ENCODE measurements at places on chromosomes 12 and 14.

DNA sequence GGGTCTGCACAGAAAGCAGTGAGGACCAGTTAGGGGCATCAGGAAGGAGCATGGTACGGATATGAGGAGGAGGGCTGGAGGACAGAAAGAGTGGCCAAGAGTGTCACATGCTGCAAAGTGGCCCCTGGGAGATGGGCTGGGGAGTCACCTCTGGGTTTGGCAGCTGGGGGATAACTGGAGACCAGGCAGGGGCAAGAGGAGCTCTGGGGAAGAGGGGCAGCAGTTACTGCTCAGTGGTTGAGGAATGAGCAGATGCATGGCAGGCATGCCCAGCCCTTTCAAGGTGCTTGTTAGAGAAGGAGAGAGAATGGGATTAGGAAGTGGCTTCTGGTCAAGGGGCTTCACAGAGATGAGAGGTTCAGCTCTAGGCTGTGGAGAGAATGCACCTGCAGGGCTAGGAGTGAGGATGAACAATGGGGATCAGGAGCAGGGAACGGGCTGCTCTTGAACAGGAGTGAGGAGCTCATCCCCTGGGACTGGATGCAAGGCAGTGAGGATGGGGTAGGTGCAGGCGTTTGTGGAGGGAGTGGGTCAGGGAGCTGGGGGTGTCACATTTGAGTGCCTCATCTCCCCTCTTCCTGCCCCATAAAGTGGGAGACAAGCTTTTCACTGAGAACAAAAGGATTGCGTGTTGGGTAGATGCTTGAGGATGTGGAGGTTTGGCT, 127.5 kb downstream of the PAPOLA start:
- no peak for DNase-seq

- DNase-seq: no peak
These were observed 8.1 kb downstream of the GPR84 start for GRCh38 chr12:54356228-54356627.

DNA sequence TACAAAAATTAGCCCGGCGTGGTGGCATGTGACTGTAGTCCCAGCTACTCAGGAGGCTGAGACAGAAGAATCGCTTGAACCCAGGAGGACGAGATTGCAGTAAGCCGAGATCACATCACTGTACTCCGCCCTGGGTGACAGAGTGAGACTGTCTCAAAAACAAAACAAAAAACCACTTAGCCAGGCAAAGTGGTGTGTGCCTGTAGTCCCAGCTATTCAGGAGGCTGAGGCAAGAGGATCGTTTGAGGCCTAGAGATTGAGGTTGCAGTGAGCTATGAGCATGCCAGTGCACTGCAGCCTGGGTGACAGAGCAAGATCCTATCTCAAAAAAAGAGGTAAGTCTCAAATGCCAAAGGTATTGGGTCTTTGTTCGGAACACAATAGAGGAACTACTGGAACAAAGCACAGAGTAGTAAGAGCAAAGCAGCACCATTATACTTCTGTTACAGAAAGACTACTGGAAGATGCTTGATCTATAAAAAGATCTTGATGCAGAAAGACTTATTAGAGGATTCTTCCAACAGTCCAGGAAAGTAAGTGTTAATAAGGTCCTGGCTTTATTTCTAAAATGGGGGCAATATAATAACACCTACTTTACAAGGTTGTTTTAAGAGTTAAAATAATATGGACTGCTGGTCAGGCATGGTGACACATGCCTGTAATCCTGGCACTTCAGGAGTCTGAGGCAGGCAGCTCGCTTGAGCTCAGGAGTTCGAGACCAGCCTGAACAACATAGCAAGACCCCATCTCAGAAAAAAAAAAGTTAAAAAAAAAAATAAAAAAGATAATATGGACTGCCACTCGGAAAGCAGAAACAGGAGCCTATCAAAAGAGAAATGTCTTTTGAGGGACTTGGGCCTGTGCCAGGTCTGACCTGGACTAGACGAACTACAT, 29.9 kb downstream of the BTBD7 start:
- no peak for DNase-seq

DNA sequence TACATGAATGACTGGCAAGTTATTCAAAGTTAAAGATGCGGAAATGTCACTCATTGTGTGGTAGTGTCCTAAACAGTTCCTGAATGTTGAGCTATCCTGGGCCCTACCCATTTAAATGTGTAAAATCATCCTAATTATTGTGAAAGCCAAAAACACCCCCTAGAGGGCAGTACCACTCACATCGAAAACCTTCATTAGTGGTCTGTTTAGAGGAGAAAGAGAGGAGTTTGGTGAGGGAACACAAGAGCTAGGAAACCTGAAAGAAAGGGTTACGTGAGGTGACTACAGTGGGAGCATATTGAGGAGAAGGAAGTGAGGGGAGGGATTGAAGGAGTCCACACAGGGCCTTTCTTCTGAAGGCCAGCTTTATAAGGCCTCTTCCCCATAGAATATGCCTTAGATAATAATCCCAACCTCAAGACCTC, 2.5 kb upstream of the TEP1 start:
- DNase-seq: no peak

GRCh38 chr12:53735556-53735955, 8.3 kb upstream of the CALCOCO1 start:
- no peak for DNase-seq

DNA sequence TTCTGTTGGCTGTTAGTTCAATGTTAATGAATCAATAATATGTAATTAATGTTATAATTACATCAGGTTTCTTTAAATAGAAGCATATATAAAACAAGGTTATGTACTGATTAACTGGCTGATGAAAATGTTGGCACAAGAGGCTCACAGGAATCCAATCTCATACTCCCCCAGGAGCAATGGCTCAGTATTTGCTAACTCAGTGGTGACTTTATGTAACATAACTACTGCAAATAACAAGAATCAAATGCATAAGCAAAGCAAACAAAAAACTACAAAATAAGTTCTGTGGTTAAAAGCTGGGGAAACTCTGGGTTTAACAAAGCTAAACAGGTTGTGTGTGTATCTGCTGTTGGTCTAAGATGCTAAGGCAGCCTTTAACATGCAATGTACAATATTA, 27.7 kb upstream of the BBS10 start:
- DNase-seq: no peak

- DNase-seq: no peak
These were observed 4.1 kb downstream of the CLMN start for GRCh38 chr14:95315579-95315978.

DNA sequence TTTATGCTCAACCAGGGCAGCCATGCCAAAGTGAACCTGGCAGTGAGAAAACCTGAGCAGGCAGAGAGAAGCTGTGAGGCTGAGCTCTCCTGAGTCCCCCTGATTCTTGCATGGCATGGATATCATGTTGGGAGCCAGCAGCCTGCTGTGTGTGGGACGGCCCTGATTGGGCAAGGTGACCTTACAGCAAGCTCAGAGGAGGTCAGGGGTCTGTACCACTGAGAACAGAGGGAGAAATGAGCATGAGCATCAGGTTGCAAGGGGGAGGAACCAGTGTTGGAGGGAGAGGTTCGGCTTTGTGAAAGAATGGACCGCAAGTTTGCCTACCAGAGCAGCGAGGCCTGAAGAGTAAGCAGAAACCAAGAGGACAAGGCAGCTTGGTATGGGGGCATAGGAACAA, 59.1 kb upstream of the PTGR2 start:
- no peak for DNase-seq

DNA sequence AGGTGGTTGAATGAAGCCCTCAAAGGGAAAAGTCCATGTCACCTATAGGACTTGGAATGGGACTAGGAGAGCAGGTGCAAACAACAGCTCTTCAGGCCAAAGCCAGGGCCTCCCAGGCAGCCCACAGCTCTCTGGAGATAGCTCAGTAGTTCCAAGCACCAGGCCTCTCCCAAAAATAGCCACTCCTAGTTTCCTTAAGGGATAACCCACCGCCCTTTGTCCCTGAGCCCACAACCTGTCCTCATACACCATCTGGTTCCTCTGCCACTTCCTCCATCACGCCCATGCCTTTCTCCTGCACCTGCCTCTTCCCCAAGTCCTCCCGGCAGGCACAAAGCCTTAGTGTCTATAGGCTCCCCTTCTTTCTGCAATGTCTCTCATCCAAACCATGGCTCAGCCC, 2.1 kb downstream of the RAB15 start:
- no peak for DNase-seq

DNA sequence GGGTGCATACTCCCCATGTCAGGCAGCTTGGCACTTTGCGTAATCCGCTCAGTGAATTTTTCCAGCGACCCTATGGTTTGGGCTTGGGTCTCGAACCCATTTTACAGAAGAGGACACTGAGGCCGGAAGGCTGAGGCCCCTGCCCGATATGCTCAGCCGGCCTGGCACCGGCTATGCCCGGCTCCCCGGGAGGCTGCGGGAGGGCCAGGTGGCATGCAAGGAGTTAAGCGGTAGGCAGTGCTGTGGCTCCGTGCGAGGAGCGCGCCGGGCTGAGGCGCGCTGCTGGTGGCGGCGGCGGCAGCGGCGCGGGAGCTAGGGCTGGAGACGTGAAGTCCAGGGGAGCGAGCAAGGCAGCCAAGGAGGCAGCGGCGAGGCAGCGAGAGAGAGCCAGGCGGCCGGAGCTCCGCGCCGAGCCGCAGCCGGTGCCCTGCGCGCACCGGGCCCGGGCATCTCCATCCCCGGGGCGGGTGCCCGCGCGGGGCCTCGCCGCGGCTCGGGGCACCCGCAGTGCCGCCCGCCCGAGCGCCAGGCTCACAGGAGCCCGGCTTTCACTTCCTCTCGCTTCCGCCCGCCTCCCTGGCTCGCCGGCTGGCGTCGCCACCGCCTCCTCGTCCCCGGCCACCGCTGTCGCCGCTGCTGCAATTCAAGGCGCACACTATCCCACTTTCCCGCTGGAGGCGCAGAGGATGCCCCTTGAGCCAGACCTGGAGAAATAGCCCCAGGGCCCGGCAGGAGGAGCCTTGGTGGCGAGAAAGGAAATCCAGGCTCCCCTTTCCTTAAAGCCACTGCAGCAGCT, at the start of gene WSCD2:
Gene WSCD2, plus strand, starts transcription at position 272 of the 796 bp plus-strand sequence. CDS start 66,545 bp downstream, outside the sequence.
- DNase-seq: no peak

DNA sequence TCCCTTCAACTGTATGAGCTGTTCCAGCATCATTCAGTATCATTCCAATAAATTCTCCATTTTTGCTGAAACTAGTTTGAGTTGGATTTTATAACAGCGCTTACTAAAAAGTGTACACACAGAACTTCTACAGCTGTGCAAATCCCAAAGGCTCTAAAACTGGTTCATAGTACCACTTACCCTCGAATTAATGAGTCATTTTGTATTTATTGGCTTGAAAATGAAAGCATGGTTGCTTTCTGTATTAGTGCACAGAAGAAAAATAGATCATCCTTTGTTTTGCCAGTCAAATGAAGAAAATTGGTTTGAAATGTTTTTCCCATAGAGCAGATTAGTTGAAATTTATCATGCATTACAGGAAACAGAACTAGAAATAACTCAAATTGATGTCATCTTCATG, 268.3 kb upstream of the CPNE8 start:
- no peak for DNase-seq

- no peak for DNase-seq
These were observed 121.0 kb downstream of the NCOR2 start for GRCh38 chr12:124446364-124446763.

GRCh38 chr12:91057368-91058165, at the start of gene KERA:
TSS of gene KERA (minus strand) at chr12:91058024. CDS start at chr12:91056281, 1,743 bp downstream.
- DNase-seq: no peak

DNA sequence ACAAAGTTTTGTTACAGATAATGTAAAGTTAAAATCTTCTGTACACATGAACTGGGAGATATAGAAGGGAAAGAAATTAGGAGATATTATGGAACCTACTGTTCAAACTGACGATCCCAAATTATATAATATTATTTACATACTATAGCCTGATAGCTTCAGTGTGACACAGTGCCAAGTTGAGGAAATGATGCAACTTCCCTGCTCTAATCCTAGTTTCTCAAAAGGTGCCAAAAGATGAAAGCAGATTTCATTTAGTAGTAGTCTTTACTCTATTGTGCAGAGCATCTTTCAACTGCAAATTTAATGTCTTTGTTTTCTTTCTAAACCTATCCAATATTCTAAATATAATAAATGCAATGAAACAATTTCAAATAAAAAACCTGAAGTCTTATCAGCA, 46.9 kb downstream of the COCH start:
- no peak for DNase-seq

DNA sequence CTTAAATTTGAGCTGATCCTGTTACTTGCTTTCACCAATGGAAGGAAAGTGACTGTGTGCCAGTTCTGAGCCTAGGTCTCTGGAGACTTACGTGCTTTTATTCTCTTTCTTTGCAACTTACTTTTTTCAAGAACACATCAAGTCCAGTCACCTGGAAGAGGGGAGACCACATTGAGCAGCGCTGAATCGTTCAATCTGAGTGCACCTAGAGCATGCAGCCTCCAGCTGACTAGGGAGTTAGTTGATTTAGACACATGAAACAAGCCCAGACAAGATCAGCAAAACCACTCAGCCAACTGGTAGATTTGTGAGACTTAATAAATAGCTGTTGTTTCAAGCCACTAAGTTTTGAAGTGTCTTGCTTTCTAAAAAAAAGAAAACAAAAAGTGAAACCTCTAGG, 1014.8 kb upstream of the FBXO33 start:
- no peak for DNase-seq

DNA sequence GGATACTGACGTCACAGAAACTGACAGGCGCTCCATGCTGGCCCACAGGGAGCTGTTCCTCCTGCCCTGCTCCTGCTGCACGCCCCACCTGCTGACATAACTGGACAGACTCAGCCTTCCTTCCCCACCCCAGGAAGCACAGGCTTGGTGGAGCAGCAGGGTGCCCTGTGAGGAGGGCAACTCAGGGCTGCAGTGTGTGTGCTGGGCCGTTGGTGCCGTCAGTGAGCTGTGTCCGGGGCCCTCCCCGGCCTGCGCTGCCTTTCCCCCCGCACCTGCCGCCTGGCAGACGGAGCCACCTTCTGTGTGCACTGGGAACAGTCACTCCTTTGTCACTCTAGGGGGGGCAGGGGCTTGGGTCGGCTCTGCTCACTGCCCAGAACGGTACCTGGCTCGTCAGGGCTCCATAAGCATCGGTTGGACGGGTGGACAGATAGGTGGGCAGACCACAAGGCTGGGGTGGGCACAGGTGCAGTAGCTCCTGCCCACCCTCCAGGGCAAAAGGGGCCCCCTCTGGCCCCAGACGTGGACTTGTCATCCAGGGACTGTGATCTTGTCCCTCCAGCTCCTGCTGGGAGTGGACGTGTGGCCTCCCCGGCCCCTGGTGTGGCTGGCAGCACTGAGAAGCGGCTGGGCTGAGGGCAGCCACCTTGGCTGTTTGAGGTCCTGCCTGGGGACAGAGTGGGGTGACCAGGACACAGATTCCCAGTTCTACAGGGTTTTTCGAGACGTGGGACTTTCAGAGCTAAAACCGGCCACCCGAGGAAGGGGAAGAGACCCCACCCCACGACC, 32.8 kb downstream of the FBRSL1 start:
- no peak for DNase-seq

- no peak for DNase-seq
These were observed 113.9 kb upstream of the MYL2 start for GRCh38 chr12:111034083-111034885.

DNA sequence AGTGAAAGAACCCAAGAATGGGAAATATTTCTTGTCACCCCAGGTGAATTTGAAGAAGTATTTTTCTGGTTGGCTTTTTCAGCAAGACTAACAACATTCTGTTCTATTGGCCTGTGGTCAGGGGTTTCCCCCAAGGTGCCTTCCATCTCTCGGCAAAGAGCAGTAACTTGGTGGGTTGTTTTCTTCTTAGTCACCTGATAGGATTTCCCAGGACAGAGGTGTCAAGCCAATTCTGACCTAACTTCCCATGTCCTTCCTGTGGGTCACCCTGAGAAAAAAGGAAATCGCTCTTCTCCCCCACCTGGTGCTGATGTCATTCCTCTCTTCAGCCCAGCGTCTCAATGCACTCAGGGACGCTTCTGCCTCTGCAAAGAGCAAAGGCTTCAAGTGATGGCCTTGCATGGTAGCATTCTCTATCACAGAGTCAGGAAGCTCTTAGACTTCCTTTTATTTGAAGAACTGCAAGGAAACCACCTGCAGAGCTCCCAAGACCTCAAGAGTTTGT, 16.1 kb upstream of the IFNG start:
- DNase-seq: no peak

GRCh38 chr12:67068204-67068731, 200.9 kb upstream of the CAND1 start:
- no peak for DNase-seq

Measured in CMK (cell line).